GM19239 (cell line): ENCODE measurements at places on chromosomes 1 and 21.

DNA sequence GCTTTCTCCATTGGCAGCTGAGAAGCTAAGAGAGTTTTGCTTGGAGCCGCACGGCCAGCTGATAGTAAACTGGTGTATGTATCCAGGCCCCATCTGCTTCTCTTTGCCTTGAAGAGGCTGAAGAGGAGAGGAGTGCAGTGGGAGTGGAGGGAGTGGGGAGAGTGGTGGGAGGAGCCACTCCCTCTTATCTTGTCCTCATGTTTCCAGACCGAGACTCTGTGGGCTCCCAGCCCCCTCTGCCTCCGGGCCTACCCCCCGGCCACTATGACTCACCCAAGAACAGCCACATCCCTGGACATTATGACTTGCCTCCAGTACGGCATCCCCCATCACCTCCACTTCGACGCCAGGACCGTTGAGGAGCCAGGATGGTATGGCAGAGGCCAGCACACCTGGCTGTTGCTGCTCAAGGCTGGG, 6.0 kb upstream of the LRRC71 start:
- no peak for DNase-seq

DNA sequence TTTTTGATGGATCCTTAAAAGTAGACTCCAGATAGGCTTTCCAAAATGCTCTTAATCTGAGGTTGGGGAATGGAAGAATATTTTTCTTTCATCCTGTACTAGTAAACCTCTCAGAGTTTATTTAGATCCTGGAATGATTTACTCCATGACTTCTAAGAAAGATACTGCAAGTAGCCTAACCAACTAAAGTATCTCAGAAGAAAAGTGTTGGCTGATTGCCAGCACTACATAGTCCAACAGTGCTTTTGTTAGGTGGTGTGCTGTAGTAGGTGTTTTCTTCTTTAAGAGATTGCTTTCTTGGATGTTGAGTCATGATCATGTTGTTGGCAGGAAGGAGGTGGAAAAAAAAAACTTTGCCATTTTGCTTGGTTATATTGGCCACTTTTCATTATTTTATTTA, 119.8 kb downstream of the OSBPL9 start:
- DNase-seq, result no peak

- no peak for DNase-seq
These were observed 56.2 kb downstream of the DDX20 start for GRCh38 chr1:111811891-111812290.

GRCh38 chr1:112460615-112461014, 48.1 kb upstream of the WNT2B start:
- DNase-seq, result no peak

DNA sequence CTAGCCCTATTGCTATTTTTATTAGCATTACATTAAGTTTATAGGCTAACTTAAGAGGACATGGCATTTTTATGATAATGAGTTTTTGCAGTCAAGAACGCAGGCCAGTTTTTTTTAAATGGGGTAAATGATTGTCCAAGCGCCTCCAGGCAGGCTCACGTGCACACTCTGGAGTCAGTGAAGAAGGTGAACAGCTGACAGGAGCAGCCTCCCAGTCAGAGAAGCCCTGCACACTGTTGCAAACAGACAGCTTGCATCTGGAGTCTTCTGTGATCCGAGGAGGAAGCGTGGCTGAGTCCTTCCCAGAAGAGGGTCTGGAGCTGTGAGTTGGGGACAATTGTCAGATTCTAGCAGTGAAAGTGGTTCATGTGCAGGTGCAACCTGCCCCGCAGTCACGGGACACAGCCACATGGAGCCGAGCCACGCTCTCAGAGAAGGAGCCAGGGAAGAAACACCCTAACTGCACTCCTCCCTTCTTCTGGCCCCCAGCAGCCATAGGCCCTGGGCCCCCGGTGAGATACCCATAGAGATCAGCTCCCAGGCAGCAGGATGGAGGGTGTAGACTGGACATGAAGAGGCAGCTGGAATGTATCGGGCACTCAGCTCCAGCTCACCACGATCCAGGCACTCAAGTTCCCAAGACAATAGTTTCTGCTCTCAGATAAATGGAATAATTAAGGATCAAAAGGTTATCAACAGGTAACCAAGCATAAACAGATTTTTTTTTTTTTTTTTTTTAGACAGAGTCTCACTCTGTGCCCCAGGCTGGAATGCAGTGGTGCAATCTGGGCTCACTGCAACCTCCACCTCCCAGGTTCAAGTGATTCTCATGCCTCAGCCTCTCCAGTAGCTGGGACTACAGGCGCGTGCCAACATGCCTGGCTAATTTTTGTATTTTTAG, 26.4 kb downstream of the CAPN2 start:
- DNase-seq, result no peak

DNA sequence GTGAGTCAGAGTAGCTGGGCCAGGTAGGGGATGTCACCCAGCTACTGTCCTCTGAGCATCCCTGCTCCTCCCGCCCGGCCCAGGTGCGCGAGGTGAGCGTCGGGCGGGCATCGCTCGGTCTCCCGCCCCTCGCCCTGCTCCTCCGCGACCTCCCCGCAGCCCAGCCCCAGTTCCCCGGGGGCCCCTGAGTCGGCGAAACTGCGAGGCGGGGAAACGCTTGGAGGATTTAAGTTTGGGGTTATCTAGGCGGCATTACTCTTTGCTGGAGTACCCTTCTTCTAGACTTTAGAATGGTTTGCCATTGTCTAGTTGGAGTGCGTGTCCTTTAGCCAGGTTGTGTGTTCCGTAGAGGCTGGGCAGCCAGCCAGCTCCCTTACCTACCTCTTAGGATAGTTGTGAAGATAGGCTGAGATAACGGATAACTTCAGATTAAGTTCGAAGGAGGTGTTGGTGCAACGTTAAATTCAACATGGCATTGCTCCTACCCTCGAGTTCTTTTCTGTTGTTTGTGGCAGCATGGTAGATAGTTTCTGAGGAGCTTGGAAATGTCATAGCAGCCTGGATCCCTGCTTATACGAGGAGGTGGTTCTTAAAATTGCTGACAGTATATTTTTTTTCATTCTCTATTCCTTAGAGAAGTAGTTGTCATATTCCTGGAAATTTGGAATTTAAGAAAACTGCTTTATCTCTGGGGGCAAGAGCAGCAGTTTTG, 697 bp downstream of the AGO3 start:
- DNase-seq, result no peak

DNA sequence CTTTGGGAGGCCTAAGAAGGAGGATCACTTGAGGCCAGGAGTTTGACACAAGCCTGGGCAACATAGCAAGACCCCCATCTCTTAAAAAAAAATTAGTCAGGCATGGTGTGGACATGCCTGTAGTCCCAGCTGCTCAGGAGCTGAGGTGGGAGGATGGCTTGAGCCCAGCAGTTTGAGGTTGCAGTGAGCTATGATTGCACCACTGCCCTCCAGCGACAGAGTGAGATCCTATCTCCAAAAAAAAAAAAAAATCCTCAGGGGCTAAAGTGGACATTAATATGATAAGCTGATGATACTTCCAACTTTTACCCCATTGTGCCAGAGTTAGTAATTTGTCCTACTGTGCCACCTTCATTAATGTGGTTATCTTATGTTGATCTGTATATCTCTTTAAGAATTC, 327.8 kb upstream of the FMN2 start:
- DNase-seq, result no peak

- no peak for DNase-seq
These were observed 52.5 kb upstream of the CAMK1G start for GRCh38 chr1:209531006-209531405.

DNA sequence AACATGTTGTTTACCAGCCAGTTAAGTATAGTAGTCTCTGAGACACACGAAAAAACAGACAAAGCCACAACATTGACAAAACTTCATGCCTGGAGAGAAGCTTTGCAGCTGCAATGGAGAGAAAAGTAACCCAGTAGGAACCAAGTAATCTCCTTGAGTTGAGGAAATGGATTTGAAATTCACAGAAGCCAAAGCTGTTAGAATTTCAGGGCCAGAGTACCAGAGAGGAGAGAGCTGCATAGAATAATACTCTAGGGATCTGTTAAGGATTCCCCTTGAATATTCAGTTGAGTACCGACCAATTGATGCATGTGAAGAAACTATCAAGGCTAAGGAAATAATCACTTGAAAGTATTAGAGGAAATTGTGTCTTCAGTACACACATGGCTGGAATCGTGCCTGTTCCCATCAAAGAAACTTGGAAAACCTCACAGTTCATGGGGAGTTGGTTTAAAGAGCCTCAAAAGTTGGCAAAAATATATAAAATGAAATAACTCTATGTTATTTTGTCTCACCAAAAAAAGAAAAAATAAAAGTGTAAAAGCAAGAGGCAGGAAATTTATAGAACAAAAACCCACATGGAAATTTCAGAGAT, 324.0 kb upstream of the NEGR1 start:
- no peak for DNase-seq

GRCh38 chr1:185487936-185488335, 170.9 kb upstream of the IVNS1ABP start:
- DNase-seq, result no peak

DNA sequence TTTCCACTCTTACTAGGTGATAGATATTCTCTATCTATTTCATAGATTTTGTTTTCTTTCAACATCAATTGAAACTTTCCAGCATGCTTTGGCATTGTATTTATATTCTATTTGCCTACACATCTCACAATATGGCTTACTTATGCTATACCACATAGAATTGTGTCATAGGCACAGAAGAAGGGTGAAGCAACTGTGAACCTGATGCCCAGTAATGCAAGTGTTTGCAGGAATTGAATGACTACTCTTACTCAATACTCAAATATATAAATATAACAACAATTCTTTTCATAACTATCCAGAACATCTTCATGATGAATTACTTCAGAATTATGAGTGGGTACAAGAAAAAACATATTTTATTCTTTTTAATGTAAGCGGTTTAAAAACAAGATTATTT, 165.9 kb downstream of the PTBP2 start:
- DNase-seq, result no peak

DNA sequence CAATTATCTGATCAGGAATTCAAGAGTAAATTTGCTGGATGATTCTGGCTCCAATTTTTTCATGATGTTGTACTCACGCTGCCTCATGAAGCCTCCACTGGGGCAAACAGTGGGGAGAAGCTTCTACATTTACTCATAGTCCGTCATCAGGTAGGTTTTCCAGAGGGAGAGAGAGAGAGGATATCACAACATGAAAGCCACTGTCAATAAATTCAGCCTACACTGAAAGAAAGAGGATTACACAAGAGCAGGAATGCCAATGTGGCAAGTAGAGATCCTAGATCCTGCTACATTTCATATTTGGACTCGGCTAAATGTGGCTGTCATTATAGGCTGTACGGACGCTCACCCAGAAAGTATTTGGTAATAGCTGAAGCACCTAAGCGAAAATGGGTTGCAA, 819.9 kb downstream of the BRINP3 start:
- no peak for DNase-seq

- DNase-seq, result peak; percentile 79
These were observed 15.6 kb downstream of the TNNT2 start for GRCh38 chr1:201361652-201362504.

- DNase-seq, result no peak
These were observed 41.3 kb upstream of the RAVER2 start for GRCh38 chr1:64703600-64703999.

DNA sequence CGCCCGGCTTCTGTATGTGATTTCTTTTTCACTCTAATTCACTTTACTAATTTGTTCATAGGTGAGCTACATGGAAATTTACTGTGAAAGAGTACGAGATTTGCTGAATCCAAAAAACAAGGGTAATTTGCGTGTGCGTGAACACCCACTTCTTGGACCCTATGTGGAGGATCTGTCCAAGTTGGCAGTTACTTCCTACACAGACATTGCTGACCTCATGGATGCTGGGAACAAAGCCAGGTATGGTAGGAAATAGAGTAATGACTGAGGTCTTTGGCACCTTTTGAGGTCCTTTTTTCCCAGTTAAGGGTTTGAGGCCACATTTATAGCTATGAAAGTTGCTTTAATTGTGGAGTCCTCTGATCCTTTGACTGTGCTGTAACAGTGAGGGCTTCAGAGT, 56.9 kb downstream of the KIF1B start:
- no peak for DNase-seq

- no peak for DNase-seq
These were observed 1.1 kb downstream of the MIA3 start for GRCh38 chr1:222618880-222619596.

- DNase-seq, result no peak
These were observed 43.5 kb downstream of the TRIM33 start for GRCh38 chr1:114467491-114467890.

- DNase-seq, result no peak
These were observed 4.9 kb downstream of the HAO2 start for GRCh38 chr1:119373465-119373864.

DNA sequence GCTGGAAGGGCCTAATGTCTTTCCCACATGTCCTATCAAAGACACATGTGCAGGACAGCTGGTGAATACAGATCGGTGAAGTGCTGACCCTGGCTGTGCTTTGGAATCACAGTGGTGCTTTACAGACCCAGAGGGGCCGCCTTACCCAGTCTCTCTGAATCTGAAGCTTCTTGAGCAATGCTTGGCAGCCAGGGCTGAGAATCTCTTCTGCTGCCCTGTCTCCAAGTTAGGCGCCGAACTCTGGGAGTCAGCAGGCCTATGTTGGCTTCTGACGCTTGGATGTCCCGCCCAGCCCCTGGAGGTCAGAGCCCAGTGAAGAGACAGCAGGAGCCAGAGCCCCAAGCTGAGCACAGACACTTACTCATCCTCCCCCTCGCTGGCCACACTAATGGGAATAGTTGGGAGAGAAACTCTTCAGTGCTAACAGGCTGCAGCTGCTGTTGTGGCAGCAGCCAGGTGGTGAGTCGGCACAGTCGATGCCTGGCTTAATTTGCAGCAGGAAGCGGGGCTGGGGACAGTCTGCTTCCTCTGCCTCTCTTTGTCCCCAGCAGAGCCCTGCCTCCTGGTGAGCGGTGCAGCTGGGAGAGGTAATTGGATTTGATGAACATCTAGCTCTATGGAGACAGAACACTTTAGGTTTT, 68.1 kb downstream of the URB2 start:
- DNase-seq, result no peak

DNA sequence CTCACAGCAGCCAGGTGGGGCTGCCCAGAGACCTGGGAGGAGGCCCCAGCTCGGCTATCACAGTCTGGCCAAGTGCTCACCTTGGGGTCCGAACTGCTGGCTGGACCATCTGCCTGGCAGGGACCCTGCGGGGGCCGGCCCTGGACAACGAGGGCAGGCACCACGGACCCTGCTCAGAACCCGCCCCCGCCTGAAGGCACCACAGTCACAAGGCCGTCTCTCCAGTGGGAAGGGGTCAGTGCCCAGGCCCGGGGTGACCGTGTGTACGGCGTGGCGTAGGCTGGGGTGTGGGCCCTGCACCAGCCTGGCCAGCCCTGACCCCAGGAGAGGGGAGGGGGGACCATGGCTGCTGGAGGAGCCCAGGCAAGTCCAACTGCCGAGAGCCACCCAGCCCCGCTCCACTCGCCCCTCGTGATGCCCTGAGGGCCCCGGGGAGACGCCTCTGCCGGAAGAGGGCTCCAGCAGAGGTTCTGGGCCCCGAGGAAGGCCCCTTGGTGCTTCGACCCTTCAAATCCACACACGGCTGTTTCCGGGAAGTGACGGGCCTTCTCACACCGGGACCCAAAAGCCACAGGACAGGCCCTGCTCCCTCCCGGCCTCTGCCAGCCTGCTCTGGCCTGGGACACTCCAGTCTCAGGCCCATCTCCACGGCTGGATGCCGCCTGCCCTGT, 11.2 kb upstream of the RNF223 start:
- no peak for DNase-seq
